ENCODE measurements at places on chromosomes 7 and 10.

- no peak for DNase-seq
Observed at GRCh38 chr10:79262131-79262530, 85.1 kb upstream of the PPIF start.

DNA sequence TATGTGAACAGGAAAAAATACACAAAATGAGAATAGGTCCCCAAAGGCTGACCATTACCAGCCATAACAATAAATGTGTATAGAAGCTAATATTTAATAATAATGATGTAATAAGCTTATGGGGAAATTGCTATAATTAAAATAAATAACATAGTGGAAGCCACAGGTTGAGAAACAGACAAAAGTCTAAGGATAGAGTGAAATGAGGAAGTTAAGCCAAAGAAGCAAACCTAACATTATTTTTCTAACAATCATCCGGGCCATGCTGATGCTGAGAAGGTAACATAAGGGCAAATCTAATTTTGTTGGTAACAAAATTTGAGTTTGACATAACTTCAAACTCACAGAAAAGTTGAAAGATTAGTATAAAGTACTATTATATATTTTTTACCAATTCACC is 115.9 kb downstream of the MICU1 start:
- no peak for DNase-seq

DNA sequence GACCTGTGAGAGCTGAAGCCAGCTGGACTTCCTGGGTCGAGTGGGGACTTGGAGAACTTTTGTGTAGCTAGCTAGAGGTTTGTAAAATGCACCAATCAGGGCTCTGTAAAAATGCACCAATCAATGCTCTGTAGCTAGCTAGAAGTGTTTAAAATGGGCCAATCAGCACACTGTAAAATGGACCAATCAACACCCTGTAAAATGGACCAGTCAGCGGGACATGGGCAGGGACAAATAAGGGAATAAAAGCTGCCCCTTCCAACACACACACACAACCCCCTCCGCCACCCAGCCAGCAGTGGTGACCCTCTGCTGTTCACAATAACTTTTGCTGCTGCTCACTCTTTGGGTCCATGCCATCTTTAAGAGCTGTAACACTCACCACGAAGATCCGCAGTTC is 7.1 kb downstream of the ZNF511 start:
- DNase-seq: no peak

- no peak for DNase-seq
Observed at GRCh38 chr7:157900556-157900955, 563.8 kb downstream of the DNAJB6 start.

GRCh38 chr7:26630941-26631580 is 233.3 kb downstream of the SKAP2 start:
- DNase-seq: no peak

GRCh38 chr10:102504976-102505300 is 1.2 kb downstream of the SUFU start:
- no peak for DNase-seq

All from hematopoietic multipotent progenitor cell treated with erythropoietin and hydrocortisone succinate and interleukin-3 and kit ligand, for 17 days (in vitro differentiated cells).